Femur (tissue), 1 donor: ENCODE measurements at places on chromosomes 11 and 22.
A peak's percentile ranks its signal among the peaks of the same experiment; 100 is the strongest.

DNA sequence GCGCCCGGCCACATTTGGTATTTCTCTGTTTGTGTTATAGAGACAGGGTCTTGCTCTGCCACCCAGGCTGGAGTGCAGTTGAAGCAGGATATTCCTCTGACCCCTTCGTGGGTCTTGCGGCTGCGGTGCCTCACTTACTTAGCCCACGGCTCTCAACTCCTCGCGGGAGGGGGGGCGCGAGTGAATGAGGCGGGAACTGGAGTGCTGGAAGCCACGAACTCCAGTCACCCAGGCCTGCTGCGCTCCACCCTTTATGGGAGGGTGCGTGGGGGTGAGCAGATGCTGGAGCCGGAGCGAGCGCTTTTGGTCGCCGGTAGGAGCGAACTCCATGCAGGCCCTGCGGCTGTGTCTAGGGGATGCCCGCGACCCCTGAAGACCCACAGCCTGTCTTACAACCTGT, 1.8 kb downstream of the C11orf54 start:
- no peak for DNase-seq

DNA sequence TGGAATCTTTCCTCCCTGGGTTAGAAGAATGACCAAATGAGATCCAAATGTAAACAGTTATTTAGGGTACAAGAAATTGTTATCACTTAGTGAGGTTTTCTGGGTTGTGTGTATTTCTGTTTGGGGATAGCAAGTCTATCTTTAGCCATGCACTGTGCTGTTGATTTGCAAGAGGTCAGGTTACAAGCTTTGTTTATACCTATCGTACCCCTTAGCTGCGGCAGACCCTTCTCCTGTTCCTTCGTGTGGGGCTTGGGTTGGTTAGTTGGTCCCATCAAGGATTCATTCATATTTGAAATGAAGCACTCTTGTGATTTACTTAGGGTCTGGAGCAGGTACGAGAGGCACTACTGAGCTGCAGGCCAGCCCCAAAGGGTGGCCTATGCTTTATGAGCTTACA, 72.6 kb downstream of the USP35 start:
- DNase-seq, result no peak

GRCh38 chr11:128687321-128687720, 6.6 kb upstream of the FLI1 start:
- DNase-seq, result peak; percentile 40

DNA sequence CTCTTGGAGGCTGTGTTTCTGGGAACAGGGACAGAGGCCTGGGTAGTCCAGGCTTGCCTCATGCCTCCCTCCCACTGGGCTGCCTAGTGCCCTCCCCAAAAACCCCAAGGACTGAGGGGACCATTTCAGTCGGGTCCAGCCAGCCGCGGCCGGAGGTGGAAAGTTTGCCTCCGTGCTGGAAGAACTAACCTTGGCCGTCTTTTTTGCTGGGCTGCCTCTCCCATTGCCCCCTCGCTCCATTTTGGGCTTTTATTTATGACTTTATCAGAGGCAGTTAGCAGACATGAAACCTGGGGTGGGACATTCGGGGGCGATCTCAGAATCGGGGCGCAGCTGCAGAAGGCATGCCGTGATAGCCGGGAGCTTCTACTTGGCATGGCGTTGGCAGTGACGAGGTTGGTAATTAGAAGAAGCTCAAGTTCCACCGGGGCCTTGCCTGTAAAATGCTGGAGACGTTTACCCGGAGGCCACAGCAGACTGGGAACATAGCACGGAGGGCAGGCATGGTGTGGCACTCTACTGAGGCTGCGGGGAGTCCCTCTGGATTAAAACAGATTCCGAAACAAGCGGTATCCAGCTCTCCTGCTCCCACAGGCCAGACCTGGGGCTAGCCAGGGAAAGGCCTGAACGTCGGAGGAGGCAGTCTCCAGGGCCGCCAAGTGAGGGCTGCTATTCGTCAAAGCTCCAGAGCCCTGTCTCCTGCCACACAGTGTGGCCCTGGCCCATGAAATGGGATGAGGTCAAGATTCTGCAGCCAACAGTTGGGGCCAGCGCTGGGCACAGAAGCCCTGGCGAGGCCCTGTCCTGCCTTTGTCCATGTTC, 76.4 kb upstream of the PPARA start:
- DNase-seq, result peak; percentile 48

DNA sequence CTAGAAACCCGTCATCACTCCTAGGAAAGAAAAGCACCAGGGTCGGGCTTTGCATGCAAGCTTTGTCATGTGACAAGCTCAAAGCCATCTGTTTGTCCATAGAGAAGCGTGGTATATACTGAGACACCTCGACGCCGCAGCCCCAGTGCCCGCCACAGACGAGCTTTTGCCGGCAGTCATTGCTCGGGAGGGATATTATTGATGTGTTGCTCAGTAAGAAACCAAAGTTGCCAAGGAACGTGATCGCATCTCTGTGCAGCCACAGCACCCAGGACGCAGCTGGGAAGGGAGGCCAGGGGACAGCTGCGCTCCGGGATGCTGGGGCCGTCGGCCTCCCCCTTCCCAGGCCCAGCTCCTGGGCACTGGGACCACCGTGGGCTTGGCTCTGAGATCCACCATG, 89.5 kb upstream of the KCNQ1OT1 start:
- DNase-seq, result no peak

- DNase-seq, result no peak
These were observed 56.2 kb downstream of the GALNT18 start for GRCh38 chr11:11565636-11566035.

- peak; percentile 65 for DNase-seq
These were observed 54.5 kb upstream of the RRAS2 start for GRCh38 chr11:14413307-14414069.

- DNase-seq, result no peak
These were observed 694.8 kb upstream of the CCDC179 start for GRCh38 chr11:23555085-23555484.

- DNase-seq, result no peak
These were observed 17.8 kb upstream of the CCDC179 start for GRCh38 chr11:22878039-22878438.

- DNase-seq, result no peak
These were observed 15.7 kb downstream of the MN1 start for GRCh38 chr22:27785831-27786230.

- DNase-seq, result no peak
These were observed 3.4 kb upstream of the DPP3 start for GRCh38 chr11:66476841-66477251.

GRCh38 chr11:60895687-60896086, 10.7 kb downstream of the PRPF19 start:
- DNase-seq, result no peak

DNA sequence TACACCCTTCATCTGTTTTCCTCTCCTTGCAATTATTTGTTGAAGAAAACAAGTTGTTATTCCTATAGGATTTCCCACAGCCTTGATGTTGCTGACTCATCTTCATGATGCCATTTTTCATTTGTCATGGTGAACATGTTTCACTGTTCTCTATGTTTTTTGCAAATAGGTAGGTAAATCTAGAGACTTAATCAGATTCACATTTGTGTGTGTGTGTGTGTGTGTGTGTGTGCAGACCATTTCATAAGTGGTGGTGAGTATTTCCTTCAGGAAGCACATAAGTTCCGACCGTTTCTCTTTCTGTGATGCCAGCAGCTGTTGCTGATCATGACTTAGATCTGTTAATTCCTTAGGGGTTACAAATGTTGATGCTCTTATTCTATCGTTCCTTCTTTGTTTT, 80.3 kb upstream of the IZUMO1R start:
- no peak for DNase-seq

- no peak for DNase-seq
These were observed 78.2 kb downstream of the VPREB1 start for GRCh38 chr22:22322792-22323191.

- peak; percentile 96 for DNase-seq
These were observed 937 bp upstream of the EFEMP2 start for GRCh38 chr11:65873318-65874156.

DNA sequence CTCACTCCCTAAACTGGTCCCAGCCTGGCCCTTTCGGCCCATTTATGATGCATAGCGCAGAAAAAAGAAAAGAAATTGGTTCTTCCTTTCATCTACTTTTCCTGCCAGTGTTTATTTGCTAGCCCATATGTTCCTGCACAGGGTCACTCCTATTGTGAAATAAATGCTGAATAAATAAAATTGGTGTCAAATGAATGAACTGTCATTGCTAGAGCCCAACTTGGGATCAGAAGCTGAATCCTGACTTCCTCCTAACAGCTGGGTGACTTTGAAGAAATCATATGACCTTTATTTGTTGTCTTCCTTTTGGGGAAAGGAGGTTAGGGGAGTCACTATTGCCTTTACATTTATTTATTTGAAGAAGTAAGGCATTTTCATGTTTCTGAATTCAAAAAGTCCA, 92.0 kb downstream of the PRR5L start:
- no peak for DNase-seq

GRCh38 chr11:78857688-78858087, 283.0 kb upstream of the NARS2 start:
- DNase-seq, result no peak

GRCh38 chr11:113690619-113691569, 15.2 kb downstream of the TMPRSS5 start:
- peak; percentile 36 for DNase-seq

- DNase-seq, result no peak
These were observed 625.8 kb upstream of the B3GAT1 start for GRCh38 chr11:135037828-135038227.

DNA sequence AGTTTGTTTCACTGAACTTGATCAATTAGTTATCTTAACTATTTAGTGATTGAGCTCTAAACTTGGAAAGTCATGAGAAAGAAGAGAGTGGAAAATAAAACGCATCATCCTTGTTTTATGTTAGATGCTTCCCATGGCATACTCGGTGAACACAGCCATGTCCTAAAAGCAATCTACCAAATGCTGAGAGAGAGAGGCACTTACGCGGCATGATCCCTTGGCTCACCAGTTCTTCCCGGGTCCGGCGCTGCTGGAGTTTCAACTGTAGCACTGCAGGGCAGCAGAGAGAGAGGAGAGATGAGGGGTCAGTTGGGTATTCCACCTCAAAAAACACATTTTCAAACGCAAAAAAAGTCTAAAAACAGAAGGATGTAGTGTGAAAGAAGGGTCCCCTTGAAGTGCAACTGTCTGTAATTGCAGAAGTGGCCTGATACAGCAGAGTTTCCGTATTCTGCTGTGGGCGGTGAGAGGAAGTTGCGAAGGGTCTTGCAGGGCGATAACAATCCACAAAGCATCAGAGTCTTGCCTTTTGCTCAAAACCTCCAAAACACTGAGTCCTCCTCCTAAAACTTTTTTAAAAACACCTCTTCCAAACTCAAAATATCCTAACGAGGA, 92.7 kb downstream of the SGSM3 start:
- DNase-seq, result no peak

DNA sequence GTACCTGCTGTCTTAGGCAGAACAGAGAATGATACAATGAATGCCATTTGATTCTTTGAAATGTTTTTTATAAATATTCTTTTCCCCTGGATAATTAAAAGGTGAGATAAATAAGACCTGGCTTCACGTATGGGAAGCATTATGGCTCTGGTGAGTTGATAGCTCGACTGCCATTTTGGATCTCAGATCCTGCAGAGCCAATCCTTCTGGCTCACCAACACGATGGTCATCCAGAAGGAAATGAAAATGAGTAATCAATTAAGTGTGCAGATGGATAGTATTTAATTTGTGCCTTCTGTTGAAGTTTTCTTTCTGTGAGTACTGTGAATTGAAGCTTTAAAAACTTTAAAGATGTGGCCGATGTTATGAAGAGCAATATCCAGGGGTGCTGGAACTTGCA, 2.7 kb downstream of the TNRC6B start:
- no peak for DNase-seq

- DNase-seq, result no peak
These were observed 1.9 kb upstream of the RFPL3 start for GRCh38 chr22:32355760-32356159.

DNA sequence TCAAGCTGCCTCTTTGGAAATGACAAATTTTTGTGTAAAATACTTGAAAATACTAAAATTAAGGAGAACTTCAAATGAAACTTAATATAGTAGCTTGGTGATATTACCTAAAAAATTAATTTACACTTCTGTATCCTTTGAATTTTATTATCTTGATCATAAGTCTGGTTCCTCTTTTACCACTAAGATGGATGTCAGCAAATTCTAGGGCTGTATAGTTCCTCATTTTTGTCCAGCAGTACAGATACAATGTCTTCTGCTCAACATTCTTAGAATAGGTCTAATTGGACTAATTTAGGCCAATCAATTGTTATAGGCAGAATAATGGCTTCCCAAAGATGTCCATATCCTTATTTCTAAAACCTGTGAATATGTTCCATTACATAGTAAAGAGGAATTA, 1298.0 kb upstream of the RAG2 start:
- DNase-seq, result no peak

DNA sequence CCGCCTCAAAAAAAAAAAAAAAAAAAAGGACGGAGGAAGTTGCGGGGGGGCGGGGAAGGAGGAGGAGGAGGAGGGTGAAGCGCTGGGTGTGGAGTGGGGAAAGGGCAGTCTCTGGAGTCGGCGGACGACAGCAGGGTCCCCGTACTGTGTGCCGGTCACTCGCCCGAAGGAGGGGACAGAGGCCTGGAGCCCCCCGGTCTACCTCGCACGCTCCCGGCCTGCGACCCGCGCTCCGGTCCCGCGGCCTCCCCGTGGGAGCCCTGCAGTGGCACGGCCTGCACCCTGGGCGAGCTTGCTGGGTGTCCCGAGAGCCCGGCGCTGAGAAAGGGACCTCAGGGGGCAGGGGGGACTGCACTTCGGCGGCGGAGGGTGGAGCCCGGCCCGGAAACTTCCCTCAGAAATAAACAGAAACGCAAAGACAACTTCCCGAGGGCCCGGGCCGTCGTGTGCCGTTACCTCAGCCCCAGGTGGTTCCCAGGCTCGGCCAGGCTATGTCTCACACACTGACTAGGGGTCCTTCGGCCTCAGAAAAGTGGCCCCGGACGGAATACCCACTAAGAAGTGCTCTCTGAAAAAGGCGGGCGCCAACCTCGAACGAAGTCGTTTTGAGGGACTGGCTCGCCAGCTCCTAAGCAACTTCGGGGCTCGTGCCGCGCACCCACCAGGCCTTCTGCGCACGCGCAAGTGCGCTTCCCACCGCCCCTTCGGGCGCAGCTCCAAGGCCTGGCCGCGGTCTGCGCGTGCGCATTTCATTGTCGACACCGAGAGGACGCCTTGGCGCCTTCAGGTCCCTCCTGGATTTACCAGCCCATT, at the start of gene MAJIN:
Gene MAJIN, minus strand, starts transcription at position 688 of the 813 bp plus-strand sequence. CDS start 12,703 bp downstream, outside the sequence.
- DNase-seq, result peak; percentile 88

DNA sequence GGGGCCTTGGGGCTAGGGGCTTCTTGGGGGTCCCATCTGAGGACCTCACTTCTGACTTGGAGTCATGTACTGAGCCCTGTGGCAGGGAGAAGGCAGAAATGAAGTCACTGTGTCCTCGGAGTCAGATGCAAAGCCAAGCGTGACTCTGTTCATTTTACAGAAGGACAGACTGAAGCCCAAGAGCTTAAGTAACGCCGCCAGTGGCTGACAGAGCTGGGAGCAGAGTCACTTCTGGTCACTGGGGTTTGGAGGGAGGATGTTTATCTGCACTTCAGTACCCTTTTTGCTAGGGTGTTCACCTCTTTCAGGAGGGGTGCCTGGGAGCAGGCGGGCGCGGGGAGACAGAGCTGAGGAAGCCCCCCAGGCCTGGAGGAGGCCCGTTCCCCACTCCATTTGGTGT, 10.7 kb downstream of the CD6 start:
- no peak for DNase-seq

GRCh38 chr11:9716275-9717039, 52.6 kb downstream of the SWAP70 start:
- DNase-seq, result peak; percentile 65

GRCh38 chr22:24216541-24217209, 28.2 kb downstream of the GGT5 start:
- DNase-seq, result no peak

GRCh38 chr11:105111145-105111944, 28.2 kb downstream of the CARD18 start:
- DNase-seq, result no peak
